ENCODE measurements at places on chromosomes 7 and 10.

DNA sequence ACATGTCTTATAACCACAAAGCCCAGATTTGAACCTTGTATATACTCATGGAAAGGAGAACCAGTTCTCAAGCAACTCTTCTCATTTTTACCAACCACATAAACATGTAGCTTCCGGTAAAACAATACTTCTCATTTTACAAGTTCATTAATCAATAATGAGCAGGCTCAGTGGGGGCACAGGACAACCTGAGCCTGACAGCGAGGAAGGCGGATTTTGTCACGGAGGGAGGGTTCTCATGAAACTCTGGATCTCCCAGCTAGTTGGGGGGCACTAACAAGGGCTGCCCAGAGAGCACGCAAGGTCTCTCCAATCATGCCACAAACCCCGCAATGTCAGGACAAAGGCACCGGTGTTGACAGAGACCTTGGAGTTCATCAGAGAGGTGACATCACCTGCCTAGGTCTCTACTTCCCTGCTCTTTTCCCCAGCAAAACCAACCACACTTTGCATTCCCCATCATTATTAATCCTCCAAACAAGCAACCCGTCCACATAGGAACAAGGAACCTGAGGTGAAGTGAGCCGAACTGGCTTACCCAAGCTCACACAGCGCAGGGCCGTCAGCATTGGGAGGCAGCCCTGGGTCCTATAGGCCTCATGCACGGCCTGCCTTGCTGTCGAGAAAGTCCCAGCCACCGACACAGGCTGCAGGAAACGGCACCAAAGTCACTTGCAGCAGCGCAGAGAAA lies 192.1 kb upstream of the KLF14 start:
- DNase-seq, result no peak

GRCh38 chr7:7324698-7325097 lies 142.4 kb downstream of the C1GALT1 start:
- DNase-seq, result no peak

DNA sequence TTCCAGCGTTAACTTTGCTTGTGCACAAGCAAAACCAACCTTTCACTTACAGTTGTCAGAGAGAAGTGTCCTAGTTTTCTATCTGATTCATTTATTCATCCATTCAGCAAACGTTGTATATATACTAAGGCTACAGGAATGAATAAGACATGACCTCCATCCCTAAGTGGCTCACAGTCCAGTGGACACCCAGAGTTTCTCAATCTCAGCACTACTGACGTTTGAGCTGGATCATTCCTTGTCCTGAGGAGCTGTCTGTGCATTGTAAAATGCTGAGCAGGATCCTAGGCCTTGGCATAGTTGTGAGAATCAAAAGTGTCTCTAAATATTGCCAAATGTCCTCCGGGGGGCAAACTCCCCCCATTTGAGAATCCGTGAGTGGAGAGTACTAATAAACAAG lies 166.7 kb upstream of the PRKCQ start:
- no peak for DNase-seq

GRCh38 chr10:120828763-120829319 lies 22.3 kb upstream of the WDR11 start:
- DNase-seq, result no peak

DNA sequence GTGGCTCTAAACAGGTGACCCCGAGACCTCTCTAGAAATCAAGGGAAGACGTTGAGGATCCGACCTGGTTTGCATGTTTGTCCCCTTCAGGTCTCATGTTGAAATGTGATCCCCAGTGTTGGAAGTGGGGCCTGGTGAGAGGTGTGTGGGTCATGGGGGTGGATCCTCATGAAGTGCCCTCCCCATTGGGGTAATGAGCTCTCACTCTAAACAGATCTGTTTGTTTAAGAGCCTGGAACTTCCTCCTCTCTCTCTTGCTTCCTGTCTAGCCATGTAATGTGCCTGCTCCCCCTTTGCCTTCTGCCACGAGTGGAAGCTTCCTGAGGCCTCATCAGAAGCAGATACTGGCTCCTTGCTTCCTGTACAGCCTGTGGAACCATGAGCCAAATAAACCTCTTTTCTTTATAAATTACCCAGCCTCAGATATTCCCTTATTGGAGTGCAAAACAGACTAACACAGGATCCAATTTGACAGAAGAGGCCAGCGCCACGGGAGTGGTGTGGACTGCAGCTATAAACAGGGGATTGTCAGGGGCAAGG lies 10.8 kb upstream of the POLM start:
- no peak for DNase-seq

- DNase-seq, result no peak
Observed at GRCh38 chr7:100604028-100604975, 2.1 kb downstream of the PCOLCE start.

All from Panc1 (cell line).